Right hindlimb (tissue), 1 donor: ENCODE measurements at places on chromosomes 4 and X.
A peak's percentile ranks its signal among the peaks of the same experiment; 100 is the strongest.

DNA sequence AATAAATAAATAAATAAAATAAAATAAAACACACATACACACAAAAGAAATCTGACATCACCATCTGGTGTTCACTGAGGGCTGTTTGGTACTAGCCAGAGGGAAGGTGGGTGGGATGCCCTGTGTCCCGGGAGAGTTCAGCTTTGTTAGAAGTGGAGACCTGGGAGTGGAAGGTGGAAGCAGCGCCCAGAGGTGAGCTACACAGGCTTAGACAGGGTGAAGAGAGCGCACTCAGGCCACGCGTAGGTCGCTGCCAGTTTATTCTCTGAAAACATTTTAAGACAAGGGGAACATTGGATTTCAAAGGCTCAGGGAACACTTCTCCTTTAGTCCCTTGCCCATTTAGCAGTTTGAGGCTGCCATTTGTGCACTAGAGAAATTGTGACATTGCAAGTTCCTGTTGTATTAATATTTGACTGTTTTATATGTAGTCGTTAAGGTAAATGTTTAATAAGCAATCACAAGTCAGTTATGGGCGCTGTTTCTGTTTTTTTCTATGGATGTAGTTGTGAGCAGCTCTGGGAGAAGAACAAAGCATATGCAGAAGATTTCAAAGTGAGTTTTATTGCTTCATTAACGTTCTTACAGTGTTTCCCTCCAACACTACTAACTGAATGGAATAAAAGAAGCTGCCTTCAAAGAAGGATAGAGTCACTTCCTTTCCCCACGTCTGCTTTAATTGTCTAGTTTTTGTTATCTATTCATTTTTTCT, 405.5 kb upstream of the NR3C2 start:
- no peak for DNase-seq

GRCh38 chrX:65598559-65599147, 64.1 kb upstream of the LAS1L start:
- DNase-seq = no peak

- no peak for DNase-seq
Measured at GRCh38 chrX:82127228-82128123, 925.6 kb downstream of the SH3BGRL start.

- no peak for DNase-seq
Measured at GRCh38 chr4:24991015-24991414, 39.7 kb downstream of the LGI2 start.

DNA sequence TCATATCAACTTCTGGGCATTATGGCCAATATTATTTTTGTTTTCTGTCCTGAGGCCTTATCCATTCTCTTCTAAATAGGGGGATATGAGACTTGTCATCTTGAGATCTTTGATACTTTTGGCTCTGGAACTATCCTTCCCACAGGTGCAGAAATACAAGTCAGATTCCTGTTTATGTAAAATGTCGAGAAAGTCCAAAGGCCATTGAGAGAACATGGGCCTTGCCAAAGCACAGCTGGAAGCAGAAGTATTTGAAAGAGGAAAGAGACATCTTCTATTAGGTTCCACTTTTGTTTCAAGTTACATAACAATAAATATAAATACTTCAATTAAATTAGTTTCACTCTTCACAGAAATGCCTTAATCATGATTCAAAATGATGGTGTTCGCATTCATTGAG, 20.8 kb upstream of the PRSS48 start:
- DNase-seq = no peak

DNA sequence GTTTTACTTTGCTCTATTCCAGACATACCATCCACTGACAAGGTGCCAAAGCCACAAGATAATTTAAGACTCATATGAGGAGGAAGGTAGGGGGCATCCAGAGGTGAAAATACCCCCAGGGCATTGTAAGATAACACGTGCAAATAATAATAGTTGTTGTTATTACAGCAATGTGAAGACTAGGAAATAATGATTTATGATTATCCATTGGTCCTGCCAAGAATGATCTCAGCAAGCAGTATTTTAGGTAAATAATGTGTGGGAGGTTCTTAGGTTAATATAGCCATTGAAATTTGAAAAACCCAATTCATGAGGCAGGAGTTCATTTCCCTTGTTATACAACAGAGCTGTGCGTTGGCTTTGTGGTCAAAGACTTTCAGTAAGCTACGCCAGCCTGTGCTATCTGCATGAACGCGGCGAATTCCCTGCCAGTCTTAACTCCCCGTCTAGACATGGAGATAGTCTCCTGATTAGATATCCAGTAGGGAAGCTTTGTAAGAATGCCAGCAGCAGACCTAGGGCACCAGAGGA, 47.2 kb upstream of the MXRA5 start:
- DNase-seq = peak; percentile 53
